ENCODE measurements at places on chromosomes 16 and 17. TPM values are rescaled to one million over a fixed set of nuclear protein-coding genes. Genes with fewer than 3 reads are reported as not detected.

OR1A1 gene
- not detected for total RNA-seq

PIK3R6 gene
- total RNA-seq, result 0.23 TPM

DPEP3 gene
- 10.6 TPM for total RNA-seq

JPH3 gene
- 28.4 TPM for total RNA-seq

GPT2 gene
- total RNA-seq, result 94.1 TPM

SLC52A1 gene
- 0.61 TPM for total RNA-seq

NOXO1 gene
- 2.5 TPM for total RNA-seq

ETV4 gene
- 137 TPM for total RNA-seq

GRCh38 chr17:2398182-2398581 is 2.7 kb downstream of the MNT start:
- H3K27ac ChIP-seq, result peak overlapping the region; percentile 88
- H3K27me3 ChIP-seq, result no peaks in the 10 kb centered on the region
- DNase-seq, result no peak
- no peaks in the 10 kb centered on the region for H3K36me3 ChIP-seq
- peak overlapping the region; percentile 63 for H3K4me3 ChIP-seq

DNA sequence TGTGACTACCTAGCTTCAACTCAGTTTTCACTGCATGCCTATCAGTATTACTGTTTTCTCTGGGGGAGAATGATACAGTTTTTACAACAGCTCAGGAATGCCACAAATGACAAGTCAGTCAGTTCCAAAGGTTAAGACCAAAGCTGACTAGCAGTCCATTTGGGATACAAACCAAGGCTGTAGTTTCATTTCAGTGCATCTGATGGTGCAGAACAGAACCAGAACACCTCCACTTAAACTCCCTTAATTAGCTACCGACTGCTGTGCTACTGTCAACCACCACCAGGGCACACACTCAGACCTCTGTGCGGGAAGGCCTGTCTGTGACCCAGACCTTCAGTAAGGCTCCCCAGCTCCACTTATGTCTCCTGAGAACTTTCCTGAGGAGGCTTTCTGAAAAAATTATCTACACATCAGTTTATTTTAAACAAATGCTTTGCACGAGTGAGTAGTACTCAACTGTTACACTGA is 20.4 kb downstream of the NFE2L1 start:
- H3K27me3 ChIP-seq, result no peaks in the 10 kb centered on the region
- H3K4me1 ChIP-seq, result 0 out of 2 replicates have a peak, but pooled peaks cover 2% of the 10 kb centered on the region
- peak; percentile 62 for DNase-seq
- H3K27ac ChIP-seq, result no peak overlapping the region
- peaks cover 35% of the 10 kb centered on the region for H3K36me3 ChIP-seq
- no peak overlapping the region for H3K4me3 ChIP-seq

GRCh38 chr17:38671939-38672720 is 2.6 kb downstream of the EPOP start:
- DNase-seq, result peak; percentile 70
- H3K36me3 ChIP-seq, result no peaks in the 10 kb centered on the region
- H3K4me3 ChIP-seq, result peak overlapping the region; percentile 71
- no peak overlapping the region for H3K27ac ChIP-seq

DNA sequence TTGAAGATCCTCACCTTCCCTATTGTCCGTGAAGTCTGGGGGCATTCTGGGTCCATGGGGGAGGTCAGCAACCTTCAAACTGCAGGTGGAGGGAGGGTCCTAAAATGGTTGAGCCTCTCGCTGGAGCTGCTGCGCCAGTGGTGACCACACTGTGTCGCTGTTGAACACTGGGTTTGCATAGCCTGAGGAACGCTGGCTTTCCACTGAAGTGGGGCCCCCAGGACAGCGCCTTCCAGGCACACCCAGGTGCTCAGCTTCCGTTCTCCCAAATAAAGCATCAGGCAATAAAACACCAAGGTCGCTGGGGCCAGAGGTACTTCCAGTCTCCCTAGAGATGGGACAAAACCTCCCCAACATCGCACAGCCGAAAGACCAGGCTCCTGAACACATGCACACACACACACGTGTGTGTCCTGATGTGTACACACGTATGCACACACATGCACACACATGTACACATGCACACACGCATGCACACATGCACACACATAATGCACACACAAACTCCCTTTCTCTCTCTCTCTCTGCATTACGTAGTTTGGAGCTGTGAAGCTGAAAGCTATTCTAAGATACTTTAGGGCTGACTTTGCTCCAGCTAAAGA is 120.6 kb downstream of the IRF8 start:
- H3K4me1 ChIP-seq, result no peaks in the 10 kb centered on the region
- H3K4me3 ChIP-seq, result no peak overlapping the region
- peak; percentile 21 for DNase-seq
- no peaks in the 10 kb centered on the region for H3K27me3 ChIP-seq
- H3K36me3 ChIP-seq, result no peaks in the 10 kb centered on the region

DNA sequence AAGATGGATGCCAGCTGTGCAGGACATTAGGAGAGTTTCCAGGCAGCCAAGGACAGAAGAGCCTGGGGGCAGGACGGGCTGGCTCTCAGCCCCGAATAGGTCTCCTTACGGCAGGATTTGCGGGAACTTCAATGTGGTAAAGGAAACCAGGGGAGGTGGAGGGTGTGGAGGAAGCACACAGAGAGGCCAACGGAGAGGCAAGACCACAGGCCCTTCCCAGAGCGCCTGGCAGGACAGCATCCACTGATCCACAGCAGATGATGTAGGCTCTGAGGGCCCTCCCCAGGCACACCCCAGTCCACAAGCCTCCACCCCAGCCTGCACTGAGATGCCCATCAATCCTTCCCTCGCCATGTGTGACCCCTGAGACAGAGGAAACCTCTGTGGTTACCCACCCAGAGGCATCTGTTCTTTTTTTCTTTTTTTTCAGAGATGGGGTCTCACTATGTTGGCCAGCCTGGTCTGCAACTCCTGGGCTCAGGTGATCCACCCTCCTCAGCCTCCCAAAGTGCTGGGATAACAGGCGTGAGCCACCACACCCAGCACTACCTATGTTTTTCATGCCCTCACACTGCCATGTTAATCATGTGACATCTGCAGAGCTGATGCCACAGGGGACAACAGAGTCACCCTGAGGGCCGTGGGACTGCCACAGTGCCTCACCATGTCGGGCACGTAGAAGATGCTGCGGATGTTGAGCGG is 19.3 kb downstream of the DNASE1 start:
- H3K4me1 ChIP-seq, result no peaks in the 10 kb centered on the region
- H3K27ac ChIP-seq, result no peak overlapping the region
- no peaks in the 10 kb centered on the region for H3K27me3 ChIP-seq
- H3K4me3 ChIP-seq, result no peak overlapping the region
- H3K36me3 ChIP-seq, result peaks cover 59% of the 10 kb centered on the region
- DNase-seq, result no peak

GRCh38 chr16:70395345-70395901 is 43.5 kb downstream of the ST3GAL2 start:
- peaks cover 11% of the 10 kb centered on the region for H3K36me3 ChIP-seq
- no peaks in the 10 kb centered on the region for H3K27me3 ChIP-seq
- no peak overlapping the region for H3K4me3 ChIP-seq
- no peaks in the 10 kb centered on the region for H3K4me1 ChIP-seq
- H3K27ac ChIP-seq, result no peak overlapping the region

DNA sequence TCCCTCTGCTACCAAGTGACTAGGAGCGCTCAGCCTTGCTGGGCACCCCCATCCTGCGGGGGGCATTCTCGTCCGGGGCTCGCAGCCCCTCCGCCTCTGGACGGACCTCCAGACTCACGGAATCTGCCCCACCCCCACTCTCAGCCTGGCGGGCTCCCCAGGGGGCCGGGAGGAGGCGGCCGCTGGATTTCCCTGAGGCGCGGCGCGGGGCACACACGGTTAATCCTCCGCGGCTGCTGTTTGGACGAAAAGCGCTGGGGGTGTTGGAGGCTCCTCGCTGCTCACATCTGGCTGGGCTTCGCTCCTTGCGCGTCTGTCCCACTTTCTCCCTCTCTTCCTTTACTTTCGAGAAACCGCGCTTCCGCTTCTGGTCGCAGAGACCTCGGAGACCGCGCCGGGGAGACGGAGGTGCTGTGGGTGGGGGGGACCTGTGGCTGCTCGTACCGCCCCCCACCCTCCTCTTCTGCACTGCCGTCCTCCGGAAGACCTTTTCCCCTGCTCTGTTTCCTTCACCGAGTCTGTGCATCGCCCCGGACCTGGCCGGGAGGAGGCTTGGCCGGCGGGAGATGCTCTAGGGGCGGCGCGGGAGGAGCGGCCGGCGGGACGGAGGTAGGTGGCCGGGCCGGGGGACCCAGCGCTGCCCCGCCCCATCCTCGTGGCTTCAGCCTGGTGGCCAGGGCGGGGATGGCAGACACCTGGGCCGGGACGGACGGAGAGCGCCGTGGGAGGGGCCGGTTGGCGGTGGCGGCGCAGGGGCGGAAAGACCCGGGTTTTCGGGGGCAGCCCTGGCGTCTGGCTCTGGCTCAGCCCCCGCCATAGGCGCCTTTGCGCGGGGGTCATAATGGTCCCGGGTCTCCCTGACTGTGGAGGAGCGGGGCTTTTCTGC is at the start of gene C1QTNF1:
C1QTNF1 (plus strand) TSS at position 284 of the 886 bp plus-strand sequence. CDS start 19,800 bp downstream, outside the sequence.
- no peak for DNase-seq
- H3K27me3 ChIP-seq, result peaks cover 82% of the 10 kb centered on the region
- no peaks in the 10 kb centered on the region for H3K36me3 ChIP-seq
- H3K4me1 ChIP-seq, result peaks cover 4% of the 10 kb centered on the region
- peak within 1 kb of the TSS; percentile 70 for H3K4me3 ChIP-seq

DNA sequence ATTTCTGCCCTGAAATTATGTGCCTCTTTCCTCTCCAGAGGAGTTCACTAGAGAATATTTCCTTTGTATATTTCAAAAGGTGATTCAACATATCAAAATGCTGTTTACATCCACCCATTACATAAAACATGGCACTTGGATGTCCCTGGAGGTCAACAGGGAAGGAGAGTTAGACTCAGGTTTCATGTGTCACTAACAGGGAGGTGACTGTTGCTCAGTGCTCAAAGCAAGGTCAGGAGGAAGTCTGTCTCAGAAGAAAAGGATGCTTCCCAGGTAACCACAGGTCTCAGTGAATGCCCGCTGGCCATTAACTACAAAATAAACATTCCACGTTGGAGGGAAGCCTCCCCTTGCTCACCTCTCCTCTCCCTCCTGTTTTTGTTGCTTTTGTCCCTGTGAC is 198.6 kb downstream of the AXIN2 start:
- H3K36me3 ChIP-seq, result no peaks in the 10 kb centered on the region
- no peak for DNase-seq
- no peak overlapping the region for H3K27ac ChIP-seq
- no peaks in the 10 kb centered on the region for H3K27me3 ChIP-seq

- H3K27ac ChIP-seq, result no peak overlapping the region
- H3K27me3 ChIP-seq, result no peaks in the 10 kb centered on the region
- peaks cover 4% of the 10 kb centered on the region for H3K4me1 ChIP-seq
- H3K4me3 ChIP-seq, result no peak overlapping the region
- H3K36me3 ChIP-seq, result no peaks in the 10 kb centered on the region
These were observed 140.5 kb downstream of the SSH2 start for GRCh38 chr17:29789196-29790170.

GRCh38 chr17:67506966-67507365 is 129.9 kb downstream of the PITPNC1 start:
- no peak overlapping the region for H3K27ac ChIP-seq
- no peaks in the 10 kb centered on the region for H3K4me1 ChIP-seq
- DNase-seq, result no peak
- no peak overlapping the region for H3K4me3 ChIP-seq

DNA sequence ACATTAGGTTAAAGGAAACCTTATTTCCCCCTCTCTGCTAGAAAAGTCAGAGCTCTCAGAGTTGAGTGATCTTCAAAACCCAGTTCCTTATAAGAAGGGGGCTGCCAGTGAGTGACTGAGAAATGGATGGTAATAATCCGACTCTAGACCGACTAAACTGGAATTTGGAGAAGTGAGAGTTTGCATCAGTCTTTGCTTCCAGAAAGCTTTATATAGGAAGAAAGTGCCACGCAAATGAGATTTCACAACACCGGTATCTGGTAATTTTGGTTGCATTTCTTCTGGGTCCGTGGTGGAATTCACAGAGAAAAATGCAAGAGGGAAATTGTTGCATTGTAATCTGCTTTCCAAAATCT is 271.4 kb downstream of the MAF start:
- H3K36me3 ChIP-seq, result no peaks in the 10 kb centered on the region
- DNase-seq, result no peak
- H3K4me1 ChIP-seq, result peaks cover 22% of the 10 kb centered on the region
- H3K4me3 ChIP-seq, result no peak overlapping the region
- H3K27ac ChIP-seq, result no peak overlapping the region
- H3K27me3 ChIP-seq, result no peaks in the 10 kb centered on the region

DNA sequence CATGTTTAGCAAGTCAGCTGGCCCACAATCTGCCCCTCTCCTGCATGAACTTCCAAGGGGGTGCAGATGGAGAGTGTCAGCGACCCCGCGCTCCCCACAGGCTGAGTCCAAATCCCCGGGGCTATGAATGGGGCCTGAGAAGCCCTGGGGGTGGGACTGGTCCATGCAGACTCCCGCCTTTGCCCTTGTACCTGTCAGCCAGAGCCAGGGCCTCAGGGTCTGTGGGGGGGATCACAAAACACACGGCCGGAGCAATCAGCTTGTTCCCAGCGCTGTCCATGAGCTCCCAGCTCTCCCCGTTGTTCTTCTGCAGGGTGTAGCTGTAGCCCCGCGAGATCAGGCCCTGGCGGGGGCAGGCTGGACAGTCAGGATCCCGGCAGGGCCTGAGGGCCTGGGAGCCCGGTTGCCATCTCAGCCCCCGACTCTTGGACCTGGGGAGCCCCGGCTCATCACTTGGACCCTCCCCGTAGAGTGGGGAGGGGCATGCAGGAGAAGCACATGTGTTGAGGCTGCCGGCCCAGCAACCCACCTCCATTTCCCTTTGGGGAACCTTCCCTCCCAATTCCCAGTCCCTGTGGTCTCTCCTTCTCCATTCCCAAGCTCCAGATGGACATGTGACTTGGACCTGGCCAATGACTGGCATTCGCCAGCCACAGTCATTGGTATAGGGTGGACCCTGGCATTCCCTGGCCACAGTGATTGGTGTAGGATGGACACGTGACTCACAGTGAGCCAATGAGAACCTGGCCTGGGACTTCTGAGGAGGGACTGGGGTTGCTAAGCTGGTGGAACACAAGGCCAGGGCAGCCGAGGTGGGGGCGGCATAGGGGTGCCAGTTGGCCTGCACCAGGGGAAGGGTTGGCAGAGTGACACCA is 42.4 kb downstream of the PPL start:
- H3K4me1 ChIP-seq, result no peaks in the 10 kb centered on the region
- H3K27ac ChIP-seq, result no peak overlapping the region
- H3K27me3 ChIP-seq, result no peaks in the 10 kb centered on the region

DNA sequence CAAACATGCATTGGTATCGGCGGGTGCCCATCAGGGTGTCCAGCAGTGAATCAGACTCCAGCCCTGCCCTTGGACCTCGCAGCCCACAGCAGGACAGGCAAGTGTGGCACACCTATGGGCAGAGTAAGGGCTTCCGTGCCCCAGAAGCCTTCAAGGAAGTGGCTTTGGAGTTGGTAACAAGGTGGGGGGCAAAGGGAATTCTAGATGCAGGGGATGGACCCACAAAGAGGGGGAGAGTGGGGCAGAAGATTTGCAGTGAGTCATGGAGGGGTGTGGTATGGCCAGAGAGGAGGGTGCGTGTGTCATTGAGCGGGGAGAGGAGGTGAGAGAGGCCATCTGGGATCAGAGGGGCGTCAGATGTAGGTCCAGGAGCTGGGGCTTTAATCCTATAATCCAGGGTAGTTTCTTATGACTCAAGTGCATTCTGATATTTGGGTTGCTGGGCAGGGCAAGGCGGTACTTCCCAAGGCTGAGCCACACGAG is 8.5 kb upstream of the SPNS2 start:
- no peaks in the 10 kb centered on the region for H3K4me1 ChIP-seq
- no peaks in the 10 kb centered on the region for H3K27me3 ChIP-seq
- no peak overlapping the region for H3K27ac ChIP-seq

- no peak overlapping the region for H3K4me3 ChIP-seq
- H3K27ac ChIP-seq, result no peak overlapping the region
- no peaks in the 10 kb centered on the region for H3K4me1 ChIP-seq
These were observed 505.3 kb downstream of the HAPSTR1 start for GRCh38 chr16:9596788-9597187.

GRCh38 chr17:19370493-19370960 is 7.8 kb upstream of the MAPK7 start:
- no peaks in the 10 kb centered on the region for H3K36me3 ChIP-seq
- H3K27ac ChIP-seq, result no peak overlapping the region
- no peaks in the 10 kb centered on the region for H3K27me3 ChIP-seq
- no peak overlapping the region for H3K4me3 ChIP-seq
